Right hindlimb (tissue), 1 donor: ENCODE measurements at places on chromosomes 6 and 20.

GRCh38 chr20:33515569-33516216 lies 25.8 kb downstream of the CBFA2T2 start:
- no peak for DNase-seq

GRCh38 chr20:10558635-10559187 lies 115.1 kb downstream of the JAG1 start:
- no peak for DNase-seq

DNA sequence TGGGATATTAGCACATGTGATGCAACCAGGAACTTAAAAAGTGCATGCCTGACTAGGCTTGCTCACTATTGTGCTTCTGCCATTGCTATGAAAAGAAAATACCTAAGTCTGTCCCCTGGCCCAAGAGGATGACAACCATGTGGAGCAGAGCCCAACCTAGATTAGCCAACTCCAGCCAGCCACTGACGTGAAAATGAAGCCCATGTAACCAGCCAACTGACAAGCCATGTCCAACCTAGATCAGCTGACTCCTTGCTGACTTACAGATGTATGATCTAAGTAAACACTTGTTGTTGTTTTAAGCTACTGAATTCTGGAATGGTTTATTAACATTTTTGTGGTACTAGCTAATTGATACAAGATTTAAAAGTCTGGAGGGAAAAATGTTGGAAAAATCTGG lies 47.5 kb downstream of the PIGU start:
- no peak for DNase-seq

GRCh38 chr20:50678169-50678898 lies 13.0 kb downstream of the RIPOR3 start:
- no peak for DNase-seq

DNA sequence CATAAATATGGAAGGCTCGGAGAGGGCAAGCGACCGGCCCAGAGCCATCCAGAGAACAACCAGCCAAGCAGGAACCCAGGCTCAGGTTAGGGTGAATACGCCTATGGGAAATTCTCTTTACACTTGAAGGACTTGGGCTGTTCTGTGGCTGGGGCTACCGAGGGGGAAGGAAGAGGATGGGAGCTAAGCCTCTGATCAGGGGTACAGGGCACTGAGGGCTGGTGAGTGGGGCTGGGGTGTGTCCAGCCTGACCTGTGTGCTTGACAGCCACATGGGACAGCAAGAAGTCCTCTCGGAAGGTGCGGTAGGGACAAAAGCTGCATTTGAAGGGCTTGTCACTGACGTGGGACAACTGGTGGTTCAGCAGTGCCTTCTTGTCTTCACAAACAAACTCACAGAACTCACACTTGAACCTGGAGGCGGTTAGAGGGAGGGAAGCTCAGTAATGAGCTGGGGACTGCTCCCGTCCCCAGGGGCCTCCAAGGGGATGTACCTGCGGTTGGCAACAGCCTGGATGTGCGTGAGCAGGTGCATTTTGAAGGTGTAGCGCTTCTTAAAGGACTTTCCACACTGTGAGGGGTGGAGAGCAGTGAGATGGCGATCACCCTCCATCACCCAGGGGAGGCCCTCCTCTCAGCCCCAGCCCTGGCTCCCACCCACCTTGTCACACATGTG lies 11.9 kb downstream of the ZNF335 start:
- peak; percentile 14 for DNase-seq

DNA sequence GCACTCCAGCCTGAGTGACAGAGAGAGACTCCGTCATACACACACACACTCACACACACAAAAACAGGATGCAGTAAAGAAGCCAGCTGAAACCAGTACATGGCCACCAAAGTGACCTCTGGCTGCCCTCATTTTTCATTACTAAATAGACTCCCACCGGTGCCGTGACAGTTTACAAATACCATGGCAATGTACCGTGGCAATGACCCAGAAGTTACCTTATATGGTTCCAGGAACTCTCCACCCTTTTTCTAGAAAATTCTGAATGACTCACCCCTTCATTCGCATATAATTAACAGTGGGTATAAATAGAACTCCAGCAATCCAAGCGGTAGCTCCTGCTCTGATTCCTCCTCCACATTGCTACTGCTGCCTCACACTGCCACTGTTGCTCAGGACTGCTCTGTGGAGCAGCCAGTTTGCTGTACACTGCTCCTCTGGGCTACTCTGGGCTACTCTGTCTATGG lies 57.7 kb downstream of the SNX5 start:
- peak; percentile 63 for DNase-seq

DNA sequence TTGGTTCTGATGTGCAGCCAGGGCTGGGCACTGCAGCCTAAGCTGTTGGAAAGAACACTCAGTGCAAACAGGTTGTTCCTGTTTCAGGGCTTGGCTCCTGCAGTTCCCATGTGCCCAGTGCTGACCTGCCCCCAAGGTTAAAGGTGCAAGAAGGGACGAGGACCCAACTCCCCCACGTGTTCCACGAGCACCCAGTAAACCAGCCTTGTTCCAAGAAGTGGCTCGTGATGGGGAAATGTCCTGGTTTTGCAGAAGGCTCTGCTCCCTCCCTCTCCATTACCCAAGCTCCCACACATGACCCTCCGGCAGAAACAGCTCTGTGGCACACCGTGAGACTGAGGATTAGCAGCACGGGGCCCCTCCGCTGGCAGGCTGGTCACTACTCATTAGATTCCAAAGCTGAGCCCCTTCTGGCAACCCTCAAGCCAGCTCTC lies 9.4 kb downstream of the ACSS1 start:
- peak; percentile 18 for DNase-seq

GRCh38 chr6:14676064-14676463 lies 558.5 kb downstream of the CD83 start:
- DNase-seq, result no peak

- DNase-seq, result no peak
These were observed 120.5 kb downstream of the HIVEP2 start for GRCh38 chr6:142824426-142824825.
